Stimulated activated CD8-positive, alpha-beta memory T cell treated with anti-CD3 and anti-CD28 coated beads, Interleukin-4, amount 100 ng/mL, for 24 hours (primary cell): ENCODE measurements at places on chromosomes 12 and 14.

DNA sequence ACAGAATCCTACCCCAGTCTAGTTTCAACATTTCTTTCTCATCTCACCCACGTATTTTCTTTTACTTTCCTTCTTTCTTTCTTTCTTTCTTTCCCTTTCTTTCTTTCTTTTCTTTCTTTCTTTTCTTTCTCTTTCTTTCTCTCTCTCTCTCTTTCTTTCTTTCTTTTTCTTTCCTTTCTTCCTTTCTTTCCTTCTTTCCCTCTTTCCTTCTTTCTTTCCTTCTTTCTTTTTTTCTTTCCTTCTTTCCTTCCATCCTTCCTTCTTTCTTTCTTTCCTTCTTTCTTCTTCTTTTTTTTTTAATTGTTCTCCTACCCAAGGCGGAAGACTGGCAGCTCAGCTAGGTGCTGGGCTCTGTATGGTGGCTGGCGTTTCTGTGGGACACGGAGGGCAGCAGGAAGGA lies 55.0 kb downstream of the GLT1D1 start:
- DNase-seq = no peak

DNA sequence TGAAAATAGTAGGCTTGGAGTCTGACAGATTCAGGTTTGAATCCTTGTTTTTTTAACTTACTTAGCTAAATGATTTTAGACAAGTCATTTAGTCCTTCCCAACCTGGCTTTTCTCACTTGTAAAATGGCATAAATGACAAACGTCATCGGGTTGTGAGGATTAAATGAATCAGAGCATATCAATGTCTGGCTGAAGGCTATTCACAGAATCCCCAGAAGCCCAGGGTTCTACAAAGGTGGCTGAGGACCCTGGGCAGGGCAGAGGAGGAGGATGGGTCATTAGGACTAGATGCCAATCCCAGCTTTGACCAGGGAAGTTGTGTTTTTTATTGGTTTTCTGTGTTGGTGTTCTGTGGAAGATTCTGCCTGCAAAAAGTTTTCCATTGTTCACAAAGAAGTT lies 7.6 kb upstream of the PTPRB start:
- DNase-seq = no peak

GRCh38 chr12:9625019-9625418 lies 17.3 kb upstream of the KLRB1 start:
- no peak for DNase-seq

- DNase-seq = no peak
Measured at GRCh38 chr14:54935958-54936357, 33.3 kb upstream of the GCH1 start.

- no peak for DNase-seq
Measured at GRCh38 chr12:112919121-112919520, 12.4 kb downstream of the OAS1 start.

DNA sequence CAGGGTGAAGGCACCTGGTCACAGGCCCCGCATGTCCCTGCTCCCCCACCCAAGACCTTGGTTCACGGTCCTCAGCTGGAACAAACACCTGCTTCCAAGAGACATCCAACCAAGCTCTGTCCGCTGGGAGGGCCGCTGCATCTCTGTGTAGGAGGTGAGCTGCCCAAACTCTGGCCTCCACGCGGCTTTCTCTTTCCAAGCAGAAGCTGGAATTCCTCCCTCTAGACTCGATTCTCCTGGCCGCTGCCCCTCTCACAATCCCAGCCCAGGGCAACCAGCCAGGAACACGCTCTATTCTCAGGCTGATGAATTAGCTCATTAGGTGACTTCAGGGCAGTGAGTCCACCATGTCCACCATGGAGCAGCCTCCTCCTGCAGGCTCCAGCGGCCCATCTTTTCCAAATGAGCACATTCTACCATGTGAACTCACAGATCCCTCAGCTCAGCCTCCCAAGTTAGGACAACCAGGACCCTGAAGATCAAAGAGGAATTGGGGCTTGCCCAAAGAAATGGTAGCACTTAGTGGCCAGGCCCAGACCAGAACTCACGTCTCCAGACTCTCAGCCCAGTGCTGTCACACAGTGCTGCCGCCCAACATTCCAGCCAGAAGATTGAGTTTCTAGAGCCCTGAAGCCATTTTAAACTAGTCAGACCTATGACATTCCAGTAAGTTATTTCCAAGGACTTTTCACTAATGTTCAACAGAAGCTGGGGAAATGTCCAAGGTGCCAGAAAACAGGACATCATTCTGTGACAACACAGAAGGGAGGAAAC lies 146.6 kb downstream of the ANO2 start:
- no peak for DNase-seq

GRCh38 chr12:23906329-23906728 lies 43.1 kb downstream of the SOX5 start:
- DNase-seq = no peak

- no peak for DNase-seq
Measured at GRCh38 chr12:16096273-16096849, 181.1 kb downstream of the SLC15A5 start.
